ENCODE measurements at places on chromosomes 16 and 17.

GRCh38 chr17:35799942-35800341 lies 4.5 kb upstream of the MMP28 start:
- no peak for DNase-seq

- no peak for DNase-seq
These were observed 103.7 kb downstream of the RAP1GAP2 start for GRCh38 chr17:2899906-2900305.

GRCh38 chr17:29169806-29170591 lies 10.2 kb downstream of the MYO18A start:
- no peak for DNase-seq

DNA sequence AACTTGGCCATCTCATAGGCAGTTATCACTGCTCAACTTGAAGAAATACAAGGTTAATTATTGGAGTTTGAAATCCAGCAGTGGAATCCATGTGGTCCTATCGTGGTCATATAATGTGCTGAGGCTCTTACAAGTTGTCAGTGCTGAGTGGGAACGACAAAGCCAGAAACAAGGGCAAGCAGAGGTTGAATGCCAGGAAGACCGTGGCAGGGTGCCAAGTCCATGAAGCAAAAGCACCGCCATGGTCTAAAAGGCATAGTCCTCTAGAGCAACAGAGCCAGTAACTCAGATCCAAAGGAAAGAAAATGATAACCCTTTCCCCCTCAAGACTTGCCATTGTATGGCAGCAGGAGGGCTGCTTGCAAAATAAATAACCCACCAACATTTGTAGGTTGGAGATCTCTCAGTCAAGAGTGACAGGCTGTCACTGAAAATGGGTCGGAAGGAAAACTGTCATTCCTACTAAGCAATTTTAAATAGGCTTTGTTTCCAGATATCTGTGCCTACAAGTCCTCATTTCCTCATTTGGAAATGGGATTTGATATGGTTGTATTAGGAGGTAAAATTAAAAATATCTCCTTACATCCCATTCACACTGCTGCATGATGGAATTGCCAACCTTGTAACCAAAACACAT lies 36.4 kb upstream of the HSBP1 start:
- no peak for DNase-seq

GRCh38 chr17:65723431-65724151 lies 162.1 kb upstream of the AXIN2 start:
- DNase-seq, result no peak

GRCh38 chr17:1607971-1608320 lies 20.7 kb downstream of the SLC43A2 start:
- no peak for DNase-seq

- no peak for DNase-seq
These were observed 14.1 kb downstream of the COL1A1 start for GRCh38 chr17:50187394-50187725.

DNA sequence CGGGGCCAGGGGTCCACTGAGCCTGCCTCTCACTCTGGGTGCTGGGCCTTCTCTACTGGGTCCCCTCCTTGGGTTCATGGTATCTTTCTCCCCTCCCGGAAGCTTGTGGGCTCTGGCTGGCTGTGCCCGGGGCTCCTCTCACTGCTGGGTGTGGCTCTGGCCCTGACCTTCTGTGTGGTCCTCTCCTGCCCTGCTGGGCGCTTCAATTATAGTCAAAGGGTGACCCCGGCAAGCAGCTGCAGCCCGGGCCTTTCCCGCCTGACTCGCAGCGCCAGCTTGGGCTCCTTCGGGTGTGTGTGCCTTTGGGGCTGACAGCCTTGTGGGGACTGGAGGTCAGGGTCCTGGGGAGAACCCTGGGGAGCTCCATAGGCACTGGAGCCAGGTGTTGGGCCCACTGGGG lies 54.2 kb upstream of the PVALEF start:
- DNase-seq, result no peak

DNA sequence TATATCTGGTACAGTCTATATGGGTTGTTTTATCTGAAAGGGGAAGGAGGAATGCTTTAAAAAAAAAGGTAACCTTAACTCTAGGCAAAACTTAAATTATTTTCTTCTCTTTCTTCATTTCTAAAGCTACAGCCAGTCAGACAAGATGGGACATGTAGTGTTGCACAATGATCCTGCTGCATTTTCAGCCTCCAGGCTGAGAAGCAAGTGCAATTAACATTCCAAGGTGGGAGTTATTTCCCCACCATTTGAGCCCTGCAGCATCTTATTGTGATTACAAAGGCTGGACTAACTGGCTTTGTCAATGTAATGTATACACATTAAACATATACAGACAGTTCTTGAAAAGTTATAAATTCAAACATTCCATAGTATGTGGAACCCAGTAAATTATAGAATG lies 22.6 kb upstream of the NF1 start:
- DNase-seq, result no peak

DNA sequence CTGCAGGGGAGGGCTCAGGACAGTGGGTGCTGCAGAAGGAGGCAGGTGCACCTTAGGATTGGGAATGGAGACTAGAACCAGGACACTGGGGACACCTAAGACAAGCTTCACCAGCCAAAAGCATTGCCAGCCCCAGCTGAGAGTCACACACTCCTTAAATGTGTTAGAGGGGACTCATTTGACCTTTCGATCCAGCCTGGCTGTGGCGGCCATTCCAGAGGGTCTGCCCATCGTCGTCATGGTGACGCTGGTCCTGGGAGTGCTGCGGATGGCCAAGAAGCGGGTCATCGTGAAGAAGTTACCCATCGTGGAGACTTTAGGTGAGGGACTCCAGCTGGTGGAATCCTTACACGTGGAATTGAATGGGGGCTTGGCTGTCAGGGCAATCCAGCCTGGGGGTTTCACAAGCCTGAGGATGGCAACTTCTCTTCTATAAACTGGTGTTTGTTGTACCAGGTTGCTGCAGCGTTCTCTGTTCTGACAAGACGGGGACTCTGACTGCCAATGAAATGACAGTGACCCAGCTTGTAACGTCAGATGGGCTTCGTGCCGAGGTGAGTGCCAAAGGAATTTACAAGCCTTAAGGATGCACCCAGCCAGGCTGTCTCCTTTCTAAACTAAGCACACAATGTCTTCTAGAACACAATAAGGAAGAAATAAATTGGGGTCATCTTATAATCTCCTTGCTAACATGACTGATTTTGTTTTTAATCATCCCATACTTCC lies 65.3 kb downstream of the MEAK7 start:
- no peak for DNase-seq

GRCh38 chr17:75371339-75371738 lies 34.1 kb downstream of the GRB2 start:
- no peak for DNase-seq

DNA sequence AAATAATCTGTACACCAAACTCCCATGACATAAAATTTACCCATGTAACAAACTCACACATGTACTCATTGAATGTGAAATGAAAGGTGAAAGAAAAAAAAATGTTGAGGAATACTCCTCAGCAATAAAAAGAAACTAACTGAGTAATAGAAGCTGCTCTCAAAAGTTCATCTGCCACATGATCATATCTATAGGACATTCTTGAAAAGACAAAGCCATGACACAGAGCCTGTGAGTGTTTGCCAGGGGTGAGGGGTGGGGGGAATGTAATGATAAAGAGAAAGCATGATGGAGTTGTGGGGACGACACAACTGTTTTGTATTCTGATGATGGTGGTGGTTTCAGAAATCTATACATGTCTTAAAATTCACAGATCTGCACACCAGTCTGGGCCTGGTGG lies 52.2 kb upstream of the TMC5 start:
- no peak for DNase-seq

GRCh38 chr17:13541032-13541480 lies 60.7 kb downstream of the HS3ST3A1 start:
- no peak for DNase-seq

GRCh38 chr17:80980397-80981061 lies 11.1 kb upstream of the CHMP6 start:
- DNase-seq, result peak; percentile 26

- peak; percentile 79 for DNase-seq
These were observed 519 bp downstream of the DDX5 start for GRCh38 chr17:64505340-64506200.

- peak; percentile 28 for DNase-seq
These were observed 138.9 kb upstream of the CA10 start for GRCh38 chr17:52297230-52298010.

GRCh38 chr16:46788891-46789474 lies 40.8 kb upstream of the MYLK3 start:
- peak; percentile 66 for DNase-seq

DNA sequence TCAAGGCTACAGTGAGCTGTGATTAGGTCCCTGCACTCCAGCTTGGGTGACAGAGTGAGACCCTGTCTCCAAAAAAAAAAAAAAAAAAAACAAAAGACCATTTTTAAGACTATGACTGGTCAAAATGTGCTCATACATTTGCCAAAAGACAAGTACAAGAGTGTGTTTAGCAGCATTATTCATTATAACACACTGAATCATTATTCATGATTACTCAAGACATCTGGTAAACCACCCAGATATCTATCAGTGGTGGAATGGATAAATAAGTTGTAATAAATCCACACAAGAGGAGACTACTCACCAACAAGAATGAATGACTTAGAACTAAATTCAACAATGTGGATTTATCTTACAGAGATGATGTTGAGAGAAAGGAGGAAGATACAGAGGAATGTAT lies 716.3 kb downstream of the MAF start:
- no peak for DNase-seq

- no peak for DNase-seq
These were observed 88.0 kb downstream of the CACNG1 start for GRCh38 chr17:67132366-67132765.

DNA sequence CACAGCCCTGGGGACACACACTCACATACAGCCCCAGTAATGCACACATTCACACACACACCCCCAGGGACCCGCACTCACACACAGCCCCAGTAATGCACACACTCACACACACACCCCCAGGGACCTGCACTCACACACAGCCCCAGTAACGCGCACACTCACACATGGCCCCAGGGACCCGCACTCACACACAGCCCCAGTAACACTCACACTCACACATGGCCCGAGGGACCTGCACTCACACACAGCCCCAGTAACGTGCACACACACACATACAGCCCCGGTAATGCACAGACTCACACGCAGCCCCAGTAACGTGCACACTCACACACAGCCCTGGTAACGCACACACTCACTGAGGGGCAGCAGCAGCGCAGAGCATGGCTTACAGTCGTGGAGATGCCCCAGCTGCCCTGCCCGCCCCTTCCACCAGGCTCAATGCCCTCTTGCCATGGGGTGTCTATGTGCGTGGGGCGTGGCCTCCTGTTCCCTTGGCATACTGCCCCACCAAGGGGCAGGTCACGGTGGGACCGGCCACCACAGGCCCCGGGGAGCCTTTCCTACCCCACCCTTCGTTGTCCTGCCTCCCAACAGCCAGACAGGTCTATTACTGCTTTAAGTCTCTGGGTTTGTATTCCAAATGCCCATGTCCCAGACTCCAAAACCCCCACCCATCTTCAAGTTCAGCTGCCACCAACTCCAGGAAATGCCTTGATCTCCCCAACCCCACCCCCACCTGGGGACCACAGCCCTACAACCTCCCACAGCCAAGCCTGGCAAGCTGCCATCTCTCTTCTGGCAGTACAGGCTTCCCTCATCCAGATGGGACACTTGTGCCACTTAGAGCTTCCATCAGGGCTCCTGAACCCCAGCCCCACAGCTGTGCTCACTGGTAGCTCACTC lies 2.7 kb downstream of the CCDC102A start:
- DNase-seq, result no peak

GRCh38 chr16:80518436-80518835 lies 22.4 kb upstream of the DYNLRB2 start:
- peak; percentile 31 for DNase-seq

All from NAMALWA (cell line).